Large intestine (tissue), 12 donors: ENCODE measurements at places on chromosomes 11 and 22. TPM values are rescaled to one million over a fixed set of nuclear protein-coding genes. Genes with fewer than 3 reads are reported as not detected.

The MFRP gene
- polyA plus RNA-seq, result 0.01 TPM

The MLC1 gene
- polyA plus RNA-seq, result 0.57 TPM

The OR2AG2 gene
- 0.06 TPM for polyA plus RNA-seq

The KRTAP5-5 gene
- polyA plus RNA-seq, result 0.18 TPM

The OR4D10 gene
- polyA plus RNA-seq, result not detected

The DBX1 gene
- not detected for polyA plus RNA-seq

The KCNA4 gene
- polyA plus RNA-seq, result 0.82 TPM

GRCh38 chr11:32056438-32056837 is 34.4 kb upstream of the RCN1 start:
- no peak for DNase-seq
- no peak overlapping the region for H3K4me3 ChIP-seq
- H3K36me3 ChIP-seq, result no peaks in the 10 kb centered on the region
- H3K27ac ChIP-seq, result no peak overlapping the region
- no peaks in the 10 kb centered on the region for H3K4me1 ChIP-seq

DNA sequence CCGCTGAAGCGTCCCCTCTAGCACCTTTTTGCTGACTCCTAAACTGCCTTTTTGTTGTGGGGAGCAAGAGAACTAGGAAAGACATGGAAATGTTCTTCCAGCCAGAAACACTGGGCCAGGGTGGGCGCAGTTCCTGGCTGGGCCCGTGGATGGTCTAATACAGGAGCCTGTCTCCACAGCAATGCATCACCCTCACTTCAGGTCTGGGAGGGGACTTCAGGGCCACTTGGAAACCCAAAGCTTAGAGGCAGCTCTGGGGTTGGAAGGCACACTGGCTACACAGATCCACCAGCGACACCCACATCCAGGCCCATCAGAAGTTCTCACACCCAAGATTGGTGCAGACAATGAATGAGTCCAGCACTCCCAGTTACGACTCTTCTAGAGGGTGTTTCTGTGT is 120.3 kb downstream of the ETS1 start:
- H3K27ac ChIP-seq, result peak overlapping the region; percentile 3
- peaks cover 9% of the 10 kb centered on the region for H3K4me1 ChIP-seq
- H3K4me3 ChIP-seq, result no peak overlapping the region
- H3K36me3 ChIP-seq, result peaks cover 25% of the 10 kb centered on the region
- H3K27me3 ChIP-seq, result no peaks in the 10 kb centered on the region

DNA sequence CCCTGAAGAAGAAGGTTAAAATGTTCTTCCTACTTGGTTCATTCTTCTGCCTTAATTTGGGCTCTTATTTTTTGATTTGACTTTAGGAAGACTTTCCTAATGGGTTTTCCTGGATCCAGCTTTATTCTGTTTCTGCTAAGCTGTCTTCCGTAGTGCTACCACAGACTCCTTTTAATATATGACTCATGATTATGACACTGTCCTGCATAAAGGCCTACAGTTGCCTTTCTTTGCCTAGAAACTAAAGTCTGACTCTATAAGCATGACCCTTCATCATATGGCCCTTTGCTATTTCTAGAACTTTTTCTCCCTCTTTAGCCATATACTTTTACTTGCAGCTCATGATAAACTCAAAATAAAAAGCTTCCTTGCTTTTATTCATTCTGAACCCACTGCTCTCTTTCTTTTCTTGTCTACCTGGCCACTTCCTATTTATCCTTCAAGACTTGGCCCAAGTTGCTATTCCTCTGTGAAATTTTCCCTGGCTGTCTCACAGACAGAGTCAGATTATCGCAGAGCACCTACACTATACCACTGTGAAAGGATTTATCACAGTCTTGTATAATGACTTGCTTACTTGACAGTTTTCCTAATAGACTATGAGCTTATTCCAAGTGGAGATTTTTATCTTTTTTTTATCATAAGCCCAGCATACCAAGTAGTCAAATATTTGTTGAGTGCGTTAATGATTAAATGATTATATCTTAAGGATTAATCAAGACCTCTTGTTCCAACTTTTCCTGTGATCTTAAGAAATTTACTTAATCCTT is 24.7 kb downstream of the TBCEL start:
- H3K27ac ChIP-seq, result peak overlapping the region; percentile 89
- no peak for DNase-seq
- H3K27me3 ChIP-seq, result no peaks in the 10 kb centered on the region
- no peak overlapping the region for H3K4me3 ChIP-seq
- peaks cover 10% of the 10 kb centered on the region for H3K36me3 ChIP-seq

- H3K27me3 ChIP-seq, result no peaks in the 10 kb centered on the region
- no peak for DNase-seq
- H3K27ac ChIP-seq, result no peak overlapping the region
- no peaks in the 10 kb centered on the region for H3K36me3 ChIP-seq
These were observed 79.4 kb upstream of the ARHGAP20 start for GRCh38 chr11:110791621-110792020.
